ENCODE measurements at places on chromosomes 4 and X.
A peak's percentile ranks its signal among the peaks of the same experiment; 100 is the strongest.

GRCh38 chrX:335758-336155 lies 17.2 kb upstream of the GTPBP6 start:
- no peak for DNase-seq

DNA sequence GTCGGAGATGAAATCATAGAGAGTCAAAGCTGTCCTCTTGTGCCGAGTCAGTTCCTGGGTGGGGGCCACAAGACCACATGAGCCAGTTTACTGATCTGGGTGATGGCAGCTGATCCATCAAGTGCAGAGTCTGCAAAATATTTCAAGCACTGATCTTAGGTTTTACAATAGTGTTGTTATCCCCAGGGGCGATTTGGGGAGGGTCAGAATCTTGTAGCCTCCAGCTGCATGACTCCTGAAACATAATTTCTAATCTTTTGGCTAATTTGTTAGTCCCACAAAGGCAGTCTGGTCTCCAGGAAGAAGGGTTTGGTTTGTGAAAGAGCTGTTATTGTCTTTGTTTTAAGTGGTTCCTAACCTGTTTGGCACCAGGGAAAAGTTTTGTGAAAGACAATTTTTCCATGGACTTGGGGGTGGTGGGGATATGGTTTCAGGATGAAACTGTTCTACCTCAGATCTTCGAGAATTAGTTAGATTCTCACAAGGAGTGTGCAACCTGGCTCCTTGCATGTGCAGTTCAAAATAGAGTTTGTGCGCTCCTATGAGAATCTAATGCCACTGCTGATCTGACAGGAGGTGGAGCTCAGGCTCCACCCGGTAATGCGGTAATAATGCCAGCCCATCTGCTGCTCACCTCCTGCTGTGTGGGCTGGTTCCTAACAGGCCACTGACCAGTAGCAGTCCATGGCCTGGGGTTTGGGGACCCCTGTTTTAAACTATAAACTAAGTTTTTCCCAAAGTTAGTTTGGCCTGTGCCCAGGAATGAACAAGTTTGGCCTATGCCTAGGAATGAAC lies 29.2 kb downstream of the METAP1 start:
- DNase-seq = no peak

DNA sequence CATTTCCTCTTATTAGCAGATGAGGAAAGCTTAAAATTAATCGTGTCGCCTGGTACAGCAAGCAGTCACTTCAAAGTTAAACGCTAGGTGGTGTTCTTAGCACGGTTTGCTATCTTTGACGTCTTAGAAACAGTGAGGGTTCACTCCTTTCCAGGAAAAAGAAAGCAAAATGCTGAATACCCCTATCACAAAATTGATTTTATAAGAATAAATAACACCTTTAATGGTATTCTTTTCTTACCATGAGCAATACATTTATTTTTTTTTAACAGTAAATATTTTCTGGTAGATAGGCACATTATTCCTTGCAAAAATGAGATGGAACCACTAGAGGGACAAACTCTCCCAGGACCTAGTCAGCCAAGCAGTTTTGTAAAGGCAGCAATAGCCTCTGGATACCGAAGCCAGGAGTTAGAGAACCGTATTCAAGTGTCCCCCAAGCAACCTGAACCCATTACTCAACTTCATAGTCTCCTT lies 153.9 kb downstream of the KDR start:
- peak; percentile 27 for DNase-seq

GRCh38 chr4:37392521-37393255 lies 148.1 kb downstream of the NWD2 start:
- peak; percentile 77 for DNase-seq

GRCh38 chr4:60588556-60588955 lies 611.6 kb upstream of the ADGRL3 start:
- no peak for DNase-seq

DNA sequence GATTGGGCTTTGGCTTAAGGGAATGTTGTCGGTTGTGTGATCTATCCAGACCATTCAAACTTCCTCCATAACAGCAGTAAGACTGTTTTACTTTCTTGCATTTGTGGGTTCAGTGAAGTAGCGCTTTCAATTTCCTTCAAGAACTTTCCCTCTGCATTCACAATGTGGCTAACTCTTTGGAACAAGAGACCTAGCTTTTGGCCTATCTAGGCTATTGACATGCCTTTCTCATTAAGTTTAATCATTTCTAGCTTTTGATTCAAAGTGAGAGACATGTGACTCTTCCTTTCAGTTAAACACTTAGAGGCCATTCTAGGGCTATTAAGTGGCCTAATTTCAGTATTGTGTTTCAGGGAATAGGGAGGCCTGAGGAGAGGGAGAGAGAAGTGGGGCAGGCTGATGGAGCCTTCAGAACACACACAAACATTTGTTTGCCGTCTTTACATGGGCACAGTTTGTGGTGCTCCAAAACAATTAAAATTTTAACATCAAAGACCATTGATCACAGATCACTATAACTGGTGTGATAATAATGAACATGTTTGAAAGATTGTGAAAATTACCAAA lies 34.1 kb downstream of the ADH5 start:
- DNase-seq = no peak

- peak; percentile 80 for DNase-seq
Observed at GRCh38 chr4:38529189-38530115, 134.5 kb upstream of the KLF3 start.

- DNase-seq = no peak
Observed at GRCh38 chr4:42646013-42646784, 10.7 kb downstream of the ATP8A1 start.

- DNase-seq = no peak
Observed at GRCh38 chr4:89704651-89705395, 132.1 kb downstream of the SNCA start.

- DNase-seq = no peak
Observed at GRCh38 chr4:146432065-146432464, 89.7 kb downstream of the SLC10A7 start.

DNA sequence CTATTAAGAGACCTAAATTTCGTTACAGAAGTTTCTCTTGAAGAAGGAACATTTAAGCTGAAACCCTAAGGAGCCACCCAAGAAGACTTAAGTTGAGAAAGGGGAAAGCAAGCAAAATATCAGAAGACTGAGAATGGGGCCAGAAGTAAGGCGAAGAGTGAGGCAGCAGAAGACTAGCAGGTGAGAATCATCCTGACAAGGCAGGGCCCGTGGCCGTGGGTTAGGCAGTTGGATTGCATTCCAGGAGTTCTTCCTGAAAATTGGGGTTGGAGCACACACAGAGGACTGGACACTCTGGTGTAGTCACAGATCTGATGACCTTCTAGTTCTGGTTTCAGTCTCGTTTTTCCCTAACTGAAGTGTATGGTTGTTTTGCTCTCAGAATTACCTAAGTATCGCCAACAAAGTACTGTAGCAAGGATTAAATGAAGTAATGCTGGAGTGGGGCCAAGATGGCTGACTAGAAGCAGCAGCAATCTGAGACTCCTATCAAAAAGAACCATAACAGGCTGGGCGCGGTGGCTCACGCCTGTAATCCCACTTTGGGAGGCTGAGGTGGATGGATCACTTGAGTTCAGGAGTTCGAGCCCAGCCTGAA lies 94.4 kb upstream of the GUCY1A1 start:
- DNase-seq = no peak

DNA sequence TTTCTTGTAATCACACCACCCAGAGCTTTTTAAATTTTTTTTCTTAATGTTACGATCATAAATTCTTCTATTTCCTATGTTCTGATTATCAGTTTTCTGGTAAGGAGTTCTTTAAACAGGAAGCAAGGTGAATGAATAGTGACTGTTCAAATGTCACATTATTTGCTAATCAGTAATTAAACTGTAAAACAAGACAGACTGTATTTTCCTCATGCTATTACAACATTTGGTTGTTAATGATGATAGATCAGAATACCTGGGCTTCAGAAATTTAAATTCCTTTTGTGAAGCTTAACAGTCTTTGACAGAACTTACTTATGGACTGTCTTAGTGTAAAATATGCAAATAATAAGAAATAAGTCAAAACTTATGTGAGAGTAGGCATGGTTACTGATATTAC lies 41.4 kb downstream of the CLCN3 start:
- DNase-seq = no peak

GRCh38 chr4:86015412-86016350 lies 344.2 kb downstream of the MAPK10 start:
- DNase-seq = no peak

DNA sequence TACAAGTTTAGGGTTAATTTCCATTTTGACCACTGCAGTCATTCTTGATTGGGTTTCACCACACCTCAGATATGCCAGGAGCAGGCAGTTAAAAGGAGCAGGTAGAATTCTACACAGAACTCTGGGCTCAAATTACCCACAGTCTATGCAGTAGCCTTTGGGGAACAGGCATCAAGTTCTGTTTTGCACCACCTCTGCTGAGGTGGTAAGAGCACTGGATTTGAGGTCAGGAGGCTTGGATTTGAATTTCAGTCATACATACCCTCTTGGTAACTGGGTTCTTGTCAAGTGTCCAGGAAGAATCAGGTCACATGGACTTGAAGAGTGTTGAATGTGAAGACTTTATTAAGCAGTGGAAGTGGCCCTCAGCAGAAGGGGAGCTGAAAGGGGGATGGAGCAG lies 40.4 kb upstream of the PGK1 start:
- DNase-seq = no peak

GRCh38 chr4:188872809-188873208 lies 733.6 kb downstream of the TRIML1 start:
- no peak for DNase-seq

- DNase-seq = no peak
Observed at GRCh38 chr4:122930862-122931261, 8.5 kb upstream of the NUDT6 start.

GRCh38 chrX:120736989-120737388 lies 107.1 kb upstream of the C1GALT1C1 start:
- peak; percentile 32 for DNase-seq

- DNase-seq = no peak
Observed at GRCh38 chrX:39260965-39261364, 459.7 kb downstream of the MID1IP1 start.

DNA sequence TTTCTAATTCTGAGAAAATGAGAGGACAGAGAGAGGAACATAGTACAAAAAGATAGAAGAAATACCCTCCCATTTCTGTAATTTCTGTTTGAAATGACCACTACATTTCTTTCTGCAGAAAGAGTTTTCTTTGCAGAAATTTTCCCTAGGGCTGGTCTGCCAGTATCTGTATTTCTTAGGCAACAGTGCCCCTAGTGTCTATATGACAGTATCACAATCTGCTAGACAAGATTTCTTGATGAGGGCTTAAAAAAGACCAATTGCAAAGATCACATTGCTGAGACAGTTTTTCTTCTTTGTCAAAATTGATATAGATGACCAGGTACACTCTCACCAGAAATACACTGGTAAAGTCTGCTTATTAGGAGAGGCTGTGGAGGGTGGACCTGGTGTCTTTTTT lies 81.0 kb upstream of the ZDHHC15 start:
- DNase-seq = no peak

GRCh38 chr4:187619319-187619718 lies 376.3 kb upstream of the ZFP42 start:
- DNase-seq = no peak

- no peak for DNase-seq
Observed at GRCh38 chrX:27838185-27838584, 30.4 kb downstream of the MAGEB10 start.

GRCh38 chrX:139831675-139832456 lies 101.0 kb downstream of the ATP11C start:
- peak; percentile 48 for DNase-seq
